ENCODE measurements at places on chromosomes 4 and X.
A peak's percentile ranks its signal among the peaks of the same experiment; 100 is the strongest.

DNA sequence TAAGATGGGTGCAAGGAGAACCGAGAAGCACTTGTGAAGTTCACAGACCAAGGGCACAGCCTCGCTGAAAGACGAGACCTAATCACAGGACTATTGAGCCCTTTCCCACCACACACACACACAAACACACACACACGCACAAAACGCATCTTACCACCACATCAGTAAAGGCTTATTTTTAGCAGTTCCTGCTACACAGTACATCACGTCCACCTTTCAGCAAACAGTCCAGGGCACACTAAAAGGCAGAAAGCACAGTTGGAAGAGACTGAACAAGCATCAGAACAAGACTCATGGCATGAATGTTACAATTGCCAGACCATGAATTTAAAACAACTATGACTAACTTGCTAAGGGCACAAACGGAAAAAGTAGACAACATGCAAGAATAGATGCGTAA, 83.6 kb upstream of the MAPK10 start:
- no peak for DNase-seq

DNA sequence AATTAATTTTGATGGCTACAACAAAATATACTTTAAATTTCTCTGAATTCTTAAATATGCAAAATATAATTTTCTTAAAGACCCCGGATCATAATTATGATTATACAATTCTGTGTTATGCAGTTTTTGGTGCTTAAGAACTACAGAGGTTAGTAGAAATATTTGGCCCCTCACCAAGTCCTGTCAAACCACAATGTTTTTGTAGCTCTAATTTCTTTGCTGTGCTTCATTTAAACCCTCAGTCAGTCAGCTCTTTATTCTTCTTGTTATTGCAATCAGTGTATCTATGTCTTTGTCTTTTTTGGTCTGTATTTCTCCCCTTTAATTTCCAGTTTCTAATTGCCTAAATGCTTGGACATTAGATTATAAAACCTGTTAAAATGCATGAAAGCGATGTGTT, 186.1 kb downstream of the CAMK2D start:
- no peak for DNase-seq

DNA sequence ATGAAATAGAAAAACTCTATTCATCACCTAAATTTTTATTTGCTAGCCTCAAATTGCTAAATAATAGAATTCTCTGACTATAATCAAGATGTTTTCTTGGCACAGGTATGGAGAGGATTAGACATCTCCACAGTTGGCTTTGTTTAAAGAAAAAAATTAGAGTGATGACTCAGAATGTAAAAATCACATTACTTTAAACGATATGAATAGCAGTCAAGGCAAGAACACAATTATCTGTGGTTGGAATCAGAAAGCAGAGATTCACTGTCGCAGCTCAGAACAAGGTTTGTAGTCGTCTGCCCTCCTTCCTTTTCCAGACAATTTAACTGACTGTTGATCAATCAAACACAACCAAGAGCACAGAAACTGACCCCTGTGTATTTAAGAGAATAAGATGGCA, 32.2 kb upstream of the CCKAR start:
- DNase-seq: no peak

DNA sequence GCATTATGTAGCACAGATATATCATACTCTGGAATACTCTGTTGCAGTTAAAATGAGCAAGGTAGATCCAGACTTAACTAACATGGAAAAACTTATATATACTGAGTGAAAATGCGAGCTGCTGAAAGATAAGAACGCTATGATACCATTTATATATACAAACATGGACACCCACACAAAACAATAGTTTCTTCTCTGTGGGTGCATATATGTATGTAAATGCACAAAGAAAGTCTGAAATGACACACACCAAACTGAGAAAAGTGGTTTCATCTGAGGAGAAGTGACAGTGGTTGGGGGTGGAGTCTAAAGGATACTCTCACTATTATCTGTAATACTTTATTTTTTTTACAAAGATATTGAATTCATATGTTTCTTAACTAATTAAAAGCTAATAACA, 12.2 kb upstream of the FGF2 start:
- no peak for DNase-seq

- DNase-seq: peak; percentile 19
Observed at GRCh38 chrX:38800981-38801845, at the start of gene MID1IP1. Gene MID1IP1 (plus strand): TSS chrX:38801459. CDS start chrX:38804947, 3,488 bp downstream.

GRCh38 chr4:82260632-82261031, 113.2 kb downstream of the HNRNPD start:
- no peak for DNase-seq

DNA sequence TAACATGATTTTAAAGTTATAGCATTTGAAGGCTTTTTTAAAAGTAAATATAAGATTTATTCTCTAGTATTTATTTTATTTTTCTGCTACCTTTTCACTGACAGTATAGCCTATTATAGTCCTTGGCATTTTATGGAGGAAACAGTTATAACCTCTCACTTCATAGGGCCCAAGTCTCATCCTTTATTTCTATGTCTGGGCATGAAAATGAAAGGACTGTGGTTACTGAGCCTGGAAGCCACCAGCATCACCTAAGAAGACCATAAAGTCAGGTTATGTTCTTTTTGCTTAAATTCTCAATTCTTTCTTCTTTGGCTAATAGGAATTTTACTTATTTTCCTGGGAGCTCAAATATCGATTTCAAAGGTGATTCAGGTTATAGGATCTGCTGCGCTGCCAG, 494.7 kb upstream of the TECRL start:
- DNase-seq: no peak

DNA sequence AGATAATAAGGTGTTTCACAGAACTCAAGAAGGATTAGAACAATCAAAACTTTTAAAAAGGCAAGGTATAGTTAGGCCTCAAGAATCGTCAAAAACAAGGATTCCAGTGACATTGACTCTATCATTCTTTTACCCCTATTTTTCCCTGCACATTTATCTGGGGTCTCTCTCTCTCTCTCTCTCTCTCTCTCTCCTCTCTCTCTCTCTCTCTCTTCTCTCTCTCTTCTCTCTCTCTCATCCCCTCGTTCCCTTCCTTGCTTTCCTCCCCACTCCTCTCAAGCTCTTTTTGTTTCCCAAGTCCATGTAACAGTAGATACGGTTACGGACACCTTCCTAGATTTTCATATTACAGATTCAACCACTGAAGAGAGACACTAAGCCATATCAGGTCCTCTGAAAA, 3.2 kb upstream of the TMLHE start:
- DNase-seq: no peak
